ENCODE measurements at places on chromosomes 7 and 10. TPM values are rescaled to one million over a fixed set of nuclear protein-coding genes. Genes with fewer than 3 reads are reported as not detected.
A peak's percentile ranks its signal among the peaks of the same experiment; 100 is the strongest.

GRCh38 chr10:84360637-84361365, 32.4 kb downstream of the CCSER2 start:
- no peak for DNase-seq
- no peaks in the 10 kb centered on the region for H3K27me3 ChIP-seq
- no peaks in the 10 kb centered on the region for H3K36me3 ChIP-seq
- H3K27ac ChIP-seq, result no peak overlapping the region

GRCh38 chr7:27339478-27339877, 96.9 kb downstream of the EVX1 start:
- DNase-seq, result no peak
- no peaks in the 10 kb centered on the region for H3K27me3 ChIP-seq
- H3K27ac ChIP-seq, result no peak overlapping the region
- H3K4me3 ChIP-seq, result no peak overlapping the region
- H3K4me1 ChIP-seq, result no peaks in the 10 kb centered on the region
- H3K36me3 ChIP-seq, result no peaks in the 10 kb centered on the region

GRCh38 chr7:108248418-108248817, 118.3 kb upstream of the LAMB4 start:
- no peak overlapping the region for H3K27ac ChIP-seq
- DNase-seq, result no peak
- no peaks in the 10 kb centered on the region for H3K36me3 ChIP-seq
- no peak overlapping the region for H3K4me3 ChIP-seq

DNA sequence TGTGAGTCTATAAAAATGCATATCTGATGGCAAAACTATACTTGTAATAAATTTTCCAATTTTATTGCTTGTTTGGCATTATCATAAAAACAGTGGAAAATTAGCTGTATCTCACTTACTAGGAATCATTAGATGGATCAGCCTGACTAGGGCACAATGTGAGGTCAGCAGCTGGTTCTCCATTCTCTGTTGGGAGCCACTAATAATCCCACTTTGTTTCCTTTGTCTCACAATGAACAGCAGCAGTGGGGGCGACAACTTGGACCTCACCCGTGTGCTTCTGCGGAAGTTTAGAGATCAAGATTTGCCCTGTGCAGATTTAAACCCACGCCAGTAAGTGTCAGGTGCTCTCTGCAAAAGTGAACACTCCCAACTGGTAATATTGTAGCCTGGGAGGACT, 295.5 kb downstream of the ABCA13 start:
- H3K36me3 ChIP-seq, result no peaks in the 10 kb centered on the region
- H3K4me1 ChIP-seq, result no peaks in the 10 kb centered on the region
- no peak overlapping the region for H3K27ac ChIP-seq
- no peaks in the 10 kb centered on the region for H3K27me3 ChIP-seq

- H3K36me3 ChIP-seq, result peaks cover 34% of the 10 kb centered on the region
- H3K27me3 ChIP-seq, result no peaks in the 10 kb centered on the region
- H3K4me1 ChIP-seq, result peaks cover 3% of the 10 kb centered on the region
- DNase-seq, result no peak
Measured at GRCh38 chr7:103336761-103337160, 7.8 kb downstream of the DNAJC2 start.

GRCh38 chr7:46210467-46210866, 289.4 kb upstream of the IGFBP3 start:
- no peak overlapping the region for H3K27ac ChIP-seq
- no peak for DNase-seq
- H3K4me1 ChIP-seq, result no peaks in the 10 kb centered on the region
- H3K36me3 ChIP-seq, result no peaks in the 10 kb centered on the region
- no peak overlapping the region for H3K4me3 ChIP-seq

GRCh38 chr10:125016611-125017202, 74.8 kb downstream of the ZRANB1 start:
- peak; percentile 78 for DNase-seq
- peak overlapping the region; percentile 32 for H3K27ac ChIP-seq
- no peaks in the 10 kb centered on the region for H3K36me3 ChIP-seq
- H3K4me3 ChIP-seq, result no peak overlapping the region
- H3K4me1 ChIP-seq, result peaks cover 37% of the 10 kb centered on the region

PPP1R17 gene
- total RNA-seq, result not detected

GRCh38 chr7:2896131-2896530, 52.0 kb upstream of the GNA12 start:
- no peaks in the 10 kb centered on the region for H3K36me3 ChIP-seq
- H3K4me1 ChIP-seq, result no peaks in the 10 kb centered on the region
- no peak for DNase-seq
- H3K27me3 ChIP-seq, result no peaks in the 10 kb centered on the region
- no peak overlapping the region for H3K4me3 ChIP-seq
- no peak overlapping the region for H3K27ac ChIP-seq

JAZF1 gene
- total RNA-seq, result 9.6 TPM

ADRA2A gene
- total RNA-seq, result 5.6 TPM

GRCh38 chr7:50305583-50306493, 1.3 kb downstream of the IKZF1 start:
- DNase-seq, result no peak
- peak overlapping the region; percentile 59 for H3K4me3 ChIP-seq
- peaks cover 13% of the 10 kb centered on the region for H3K4me1 ChIP-seq
- peak overlapping the region; percentile 59 for H3K27ac ChIP-seq
- H3K36me3 ChIP-seq, result no peaks in the 10 kb centered on the region

- DNase-seq, result no peak
- H3K4me1 ChIP-seq, result no peaks in the 10 kb centered on the region
- H3K27ac ChIP-seq, result no peak overlapping the region
- H3K4me3 ChIP-seq, result no peak overlapping the region
- no peaks in the 10 kb centered on the region for H3K36me3 ChIP-seq
- no peaks in the 10 kb centered on the region for H3K27me3 ChIP-seq
Measured at GRCh38 chr10:51063659-51064535, 10.4 kb upstream of the PRKG1 start.

DNA sequence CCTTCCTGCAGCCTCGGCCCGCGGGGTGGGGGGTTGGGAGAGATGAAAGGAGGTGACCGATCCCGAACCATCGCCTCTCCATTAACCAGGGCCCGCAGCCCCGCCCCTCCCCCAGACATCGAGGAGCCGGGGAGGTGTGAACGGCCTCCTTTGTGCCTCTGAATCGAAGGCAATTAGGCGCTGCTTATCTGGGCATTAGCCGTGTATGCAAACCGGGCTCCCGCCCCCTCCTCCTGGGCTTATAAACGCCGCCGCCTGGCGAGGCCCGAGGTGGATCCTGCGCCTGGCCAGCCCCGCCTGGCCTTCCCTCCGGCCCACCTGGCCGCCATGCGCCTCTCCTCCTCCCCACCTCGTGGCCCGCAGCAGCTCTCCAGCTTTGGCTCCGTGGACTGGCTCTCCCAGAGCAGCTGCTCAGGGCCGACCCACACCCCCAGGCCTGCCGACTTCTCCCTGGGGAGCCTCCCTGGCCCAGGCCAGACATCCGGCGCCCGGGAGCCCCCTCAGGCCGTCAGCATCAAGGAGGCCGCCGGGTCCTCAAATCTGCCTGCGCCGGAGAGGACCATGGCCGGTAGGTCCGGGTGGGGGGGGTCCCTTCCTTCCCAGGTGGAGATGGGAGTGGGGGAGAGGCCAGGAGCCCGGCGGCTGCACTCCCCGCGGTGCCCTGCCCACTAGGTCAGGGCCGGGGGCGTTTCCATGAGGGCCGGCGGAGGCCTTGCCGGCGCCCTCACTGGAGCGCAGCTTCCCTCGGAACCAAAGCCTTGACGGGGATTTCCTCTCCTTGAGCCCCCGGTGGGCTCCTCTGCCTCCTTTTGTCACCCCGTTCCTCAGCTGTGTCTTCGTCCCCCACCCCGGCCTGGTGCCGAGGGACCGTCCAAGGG, at the start of gene VENTX:
Gene VENTX (plus strand): TSS at position 268 of the 878 bp plus-strand sequence. CDS start 60 bp downstream, at position 328.
- H3K4me1 ChIP-seq, result peaks cover 41% of the 10 kb centered on the region
- H3K27ac ChIP-seq, result no peak within 1 kb of the TSS
- DNase-seq, result peak; percentile 77
- peak within 1 kb of the TSS; percentile 46 for H3K4me3 ChIP-seq
- H3K36me3 ChIP-seq, result no peaks in the 10 kb centered on the region

IQUB gene
- total RNA-seq, result 2.7 TPM

AKR1D1 gene
- not detected for total RNA-seq

GRCh38 chr7:74267756-74268565, 13.8 kb upstream of the RFC2 start:
- H3K36me3 ChIP-seq, result no peaks in the 10 kb centered on the region
- H3K27me3 ChIP-seq, result no peaks in the 10 kb centered on the region
- H3K4me1 ChIP-seq, result peaks cover 28% of the 10 kb centered on the region
- no peak for DNase-seq
- no peak overlapping the region for H3K4me3 ChIP-seq
